ENCODE measurements at places on chromosomes 1 and 21.

DNA sequence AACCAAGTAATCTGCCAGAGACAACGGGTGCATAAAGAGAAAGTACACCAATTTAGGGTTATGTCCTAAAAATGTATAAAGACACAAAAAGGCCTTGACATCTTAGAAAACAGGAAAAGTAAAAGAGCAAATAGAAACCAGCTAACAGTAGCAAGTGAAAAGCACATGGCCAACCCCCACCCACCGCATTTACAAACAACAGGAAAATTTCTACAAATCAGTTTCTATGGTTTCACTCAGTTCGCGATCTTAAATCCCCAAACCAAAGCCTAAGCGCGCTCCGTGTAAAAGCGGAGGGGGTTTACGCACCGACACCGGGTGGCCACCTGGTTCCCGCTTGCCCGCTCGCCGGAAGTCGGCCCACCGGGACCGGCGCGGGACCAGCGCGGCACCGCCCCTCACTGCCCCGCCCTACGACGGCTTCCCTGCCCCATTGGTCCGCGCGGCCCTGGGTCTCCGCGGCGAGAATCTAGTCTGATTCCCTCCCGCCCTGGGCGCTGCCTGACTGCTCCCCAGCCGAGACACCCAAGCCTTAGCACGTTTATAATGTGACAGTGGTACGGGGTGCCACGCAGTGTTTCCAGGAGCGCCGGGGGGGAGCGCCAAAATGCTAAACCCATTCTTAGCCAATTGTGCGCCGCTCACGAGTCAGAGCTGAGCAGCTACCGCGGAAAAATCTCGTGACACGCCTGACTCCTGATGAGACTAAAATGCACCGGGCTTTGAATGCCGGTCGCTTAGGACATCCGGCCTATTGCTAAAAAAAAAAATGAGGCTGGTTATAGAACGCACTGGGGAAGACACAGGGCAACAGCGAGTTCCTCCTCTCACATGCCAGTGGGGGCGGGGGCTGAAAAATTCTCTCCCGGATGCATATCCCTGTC, at the start of gene GART:
GART (minus strand) TSS at position 362 of the 884 bp plus-strand sequence. CDS start 2,802 bp downstream, outside the sequence.
- DNase-seq: peak; percentile 37

- peak; percentile 87 for DNase-seq
Observed at GRCh38 chr1:231827337-231828105, 200.9 kb downstream of the DISC1 start.

DNA sequence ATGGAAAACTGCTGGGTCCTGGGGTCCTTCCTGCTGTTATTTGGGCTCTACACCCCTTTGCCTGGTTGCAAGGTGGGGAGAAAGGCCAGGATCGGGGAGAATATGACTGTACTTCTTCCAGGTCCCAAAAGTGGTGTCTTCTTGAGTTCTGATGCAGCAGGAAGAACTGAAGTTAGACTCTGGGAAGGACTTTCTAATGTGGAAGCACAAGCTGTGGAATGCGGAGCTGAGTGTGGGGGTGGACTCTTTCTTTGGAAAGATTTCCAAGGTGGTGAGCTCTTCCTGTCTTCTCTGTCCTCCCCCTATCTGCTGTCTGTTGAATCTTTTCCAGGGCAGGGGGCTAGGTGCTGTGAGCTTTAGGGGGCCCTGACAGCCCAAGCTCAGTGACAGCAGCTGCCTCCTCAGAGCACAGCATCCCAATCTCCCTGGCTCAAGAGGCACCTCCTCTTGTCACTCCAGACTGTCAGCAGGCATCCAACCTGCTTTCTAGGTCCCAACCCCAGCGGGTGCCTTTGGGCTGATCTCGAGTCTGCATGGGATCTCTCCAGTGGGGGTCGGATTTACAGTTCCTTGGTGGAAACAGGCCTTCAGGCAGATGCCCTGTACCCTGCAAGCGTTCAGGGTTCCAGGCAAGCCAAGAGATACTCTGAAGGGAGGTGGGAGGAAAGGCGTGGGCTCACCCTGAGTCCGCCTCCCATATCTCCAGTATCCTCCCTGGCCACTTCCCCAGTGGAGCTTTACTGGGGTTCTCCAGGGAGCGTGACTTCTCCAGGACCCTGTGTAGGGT, 23.2 kb downstream of the ADORA1 start:
- no peak for DNase-seq

- DNase-seq: no peak
Observed at GRCh38 chr1:21669258-21670058, at the start of gene RAP1GAP. Gene RAP1GAP (minus strand): TSS chr1:21669357. CDS start chr1:21620032, 49,325 bp downstream.

DNA sequence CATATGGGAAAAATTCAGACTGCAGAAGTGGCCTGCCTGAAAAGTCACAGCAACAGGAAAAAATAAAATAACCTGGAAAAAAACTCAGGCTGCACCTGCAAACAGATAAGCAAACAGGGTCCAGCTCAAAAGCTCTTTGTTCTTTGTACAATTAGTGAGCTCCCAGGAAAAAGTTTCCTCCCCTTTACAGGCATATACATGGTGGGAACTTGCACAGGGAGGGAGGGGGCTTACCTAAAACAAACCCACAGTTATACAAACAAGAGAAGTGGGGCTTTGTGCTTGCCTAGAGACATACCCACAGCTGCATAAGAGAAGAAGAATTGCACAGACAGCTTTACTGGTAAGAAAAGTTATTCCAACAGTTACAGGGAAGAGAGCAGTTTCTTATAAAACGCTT, 31.7 kb upstream of the COG2 start:
- no peak for DNase-seq

DNA sequence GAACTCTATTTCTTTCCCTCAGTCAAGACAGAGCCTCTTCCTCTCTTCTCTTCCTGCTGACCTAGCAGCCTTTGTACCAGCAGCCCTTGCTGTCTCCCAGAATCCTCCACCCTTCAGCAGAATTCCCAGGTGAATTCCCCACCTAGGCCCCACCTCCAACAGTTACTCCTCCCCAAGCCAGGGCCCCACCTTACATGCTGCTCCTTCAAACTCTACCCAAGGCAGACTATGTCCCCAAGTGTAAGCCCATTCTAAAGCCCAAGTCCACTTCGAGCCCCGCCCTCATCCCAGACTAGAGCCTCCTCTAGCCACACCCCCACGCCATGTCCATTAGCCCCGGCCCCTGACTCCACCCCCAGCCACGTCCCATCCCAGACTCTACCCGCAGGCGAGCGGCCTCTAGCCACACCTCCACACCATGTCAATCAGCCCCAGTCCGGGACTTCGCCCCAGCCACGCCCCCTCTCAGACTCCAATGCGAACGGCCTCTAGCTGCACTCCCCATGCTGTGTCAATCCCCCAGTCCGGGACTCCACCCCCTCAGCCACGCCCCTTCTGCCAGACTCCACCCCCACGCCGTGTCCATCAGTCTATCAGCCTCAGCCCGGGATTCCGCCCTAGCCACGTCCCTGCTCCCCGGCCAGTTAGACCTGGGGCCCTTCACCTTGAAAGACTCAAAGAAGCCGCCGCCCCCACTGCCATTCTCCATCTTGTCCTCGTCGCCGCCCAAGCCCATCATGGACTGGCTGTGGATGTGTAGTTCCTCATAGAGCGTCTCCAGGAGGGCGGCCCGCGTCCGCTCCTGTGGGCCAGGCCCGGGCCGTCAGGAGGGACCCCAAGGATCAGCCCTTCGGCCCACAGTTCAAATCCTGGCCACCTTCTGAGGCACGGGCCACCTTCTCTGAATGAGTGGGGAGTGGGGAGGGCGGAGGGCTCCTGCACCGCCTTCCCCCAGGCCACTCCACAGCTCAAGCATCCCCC, 61.3 kb downstream of the RAP1GAP start:
- peak; percentile 37 for DNase-seq

GRCh38 chr1:199944986-199945385, 82.5 kb upstream of the NR5A2 start:
- no peak for DNase-seq

DNA sequence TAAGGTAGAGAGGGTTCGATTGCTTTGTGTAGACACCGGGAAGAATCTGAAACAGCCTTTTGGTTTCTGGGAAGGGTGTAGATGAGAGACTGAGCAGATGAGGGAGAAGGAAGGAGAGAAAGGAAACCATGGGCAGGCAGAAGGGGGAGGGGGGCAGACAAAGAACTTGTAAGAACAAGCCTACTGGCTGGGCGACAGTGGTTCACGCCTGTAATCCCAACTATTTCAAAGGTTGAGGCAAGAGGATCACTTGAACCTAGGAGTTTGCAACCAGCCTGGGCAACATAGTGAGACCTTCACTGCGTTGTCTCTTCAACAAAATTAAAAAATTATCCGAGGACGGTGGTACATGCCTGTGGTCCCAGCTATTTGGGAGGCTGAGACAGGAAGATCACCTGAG, 106.2 kb downstream of the TM2D1 start:
- DNase-seq: no peak

DNA sequence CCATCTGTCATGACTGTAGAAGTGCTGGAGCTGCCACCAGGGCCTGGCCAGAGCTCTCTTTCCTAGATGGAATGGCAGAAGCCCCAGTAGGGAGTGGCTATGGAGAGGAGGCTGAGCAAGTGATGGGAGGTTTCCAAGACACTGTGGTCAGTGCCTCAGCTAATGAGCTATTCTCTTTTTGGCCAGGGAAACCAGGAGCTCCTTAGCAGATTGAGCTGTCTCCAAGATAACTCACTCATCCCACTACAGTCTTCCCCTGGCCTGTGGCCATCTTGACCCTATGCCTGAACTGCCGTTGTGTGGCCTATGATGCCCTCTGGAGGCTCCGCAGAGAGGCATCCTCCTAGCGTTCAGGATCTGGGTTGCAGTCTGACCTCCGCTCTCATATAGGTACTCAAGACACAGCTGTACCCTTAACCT, 60.5 kb downstream of the ERI3 start:
- peak; percentile 33 for DNase-seq

- no peak for DNase-seq
Observed at GRCh38 chr1:26364956-26365355, 7.6 kb downstream of the ZNF683 start.

DNA sequence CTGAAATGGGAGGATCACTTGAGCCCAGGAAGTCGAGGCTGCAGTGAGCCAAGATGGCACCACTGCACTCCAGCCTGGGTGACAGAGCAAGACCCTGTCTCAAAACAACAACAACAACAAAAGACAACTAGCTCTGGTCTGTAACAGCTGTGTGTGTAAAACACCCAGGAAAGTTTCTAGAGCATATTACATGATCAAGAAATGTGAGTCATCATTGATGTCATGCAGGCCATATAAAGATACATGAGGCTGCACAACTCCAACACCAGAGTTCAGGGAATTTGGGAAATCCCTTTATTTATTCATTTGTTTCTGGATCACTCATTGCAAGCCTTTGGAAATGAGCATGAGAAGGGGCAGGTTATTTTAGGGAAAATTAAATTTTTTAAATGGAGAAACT, 50.3 kb upstream of the CTPS1 start:
- no peak for DNase-seq

DNA sequence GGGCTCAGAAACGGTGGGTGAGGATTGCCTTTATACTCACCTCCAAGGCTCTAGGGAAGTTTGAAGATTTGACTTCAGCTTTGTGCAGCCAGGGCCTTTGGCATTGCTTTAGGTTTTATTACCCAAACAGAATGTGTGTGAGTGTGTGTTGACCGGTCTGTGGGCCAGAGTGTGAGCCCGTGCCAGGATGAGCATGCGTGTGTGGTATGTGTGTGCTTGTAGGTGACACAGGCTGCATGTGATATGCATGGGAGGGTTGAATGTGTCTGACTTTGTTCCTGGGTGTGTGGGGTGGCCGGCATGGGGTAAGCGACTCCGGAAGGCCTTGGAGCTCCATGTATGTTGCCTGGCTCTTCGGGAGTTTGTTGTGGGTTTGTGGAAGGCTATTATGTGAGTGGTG, 160.5 kb downstream of the FOXD2 start:
- DNase-seq: no peak

- DNase-seq: peak; percentile 94
Observed at GRCh38 chr1:240234485-240235210, 143.0 kb downstream of the FMN2 start.

DNA sequence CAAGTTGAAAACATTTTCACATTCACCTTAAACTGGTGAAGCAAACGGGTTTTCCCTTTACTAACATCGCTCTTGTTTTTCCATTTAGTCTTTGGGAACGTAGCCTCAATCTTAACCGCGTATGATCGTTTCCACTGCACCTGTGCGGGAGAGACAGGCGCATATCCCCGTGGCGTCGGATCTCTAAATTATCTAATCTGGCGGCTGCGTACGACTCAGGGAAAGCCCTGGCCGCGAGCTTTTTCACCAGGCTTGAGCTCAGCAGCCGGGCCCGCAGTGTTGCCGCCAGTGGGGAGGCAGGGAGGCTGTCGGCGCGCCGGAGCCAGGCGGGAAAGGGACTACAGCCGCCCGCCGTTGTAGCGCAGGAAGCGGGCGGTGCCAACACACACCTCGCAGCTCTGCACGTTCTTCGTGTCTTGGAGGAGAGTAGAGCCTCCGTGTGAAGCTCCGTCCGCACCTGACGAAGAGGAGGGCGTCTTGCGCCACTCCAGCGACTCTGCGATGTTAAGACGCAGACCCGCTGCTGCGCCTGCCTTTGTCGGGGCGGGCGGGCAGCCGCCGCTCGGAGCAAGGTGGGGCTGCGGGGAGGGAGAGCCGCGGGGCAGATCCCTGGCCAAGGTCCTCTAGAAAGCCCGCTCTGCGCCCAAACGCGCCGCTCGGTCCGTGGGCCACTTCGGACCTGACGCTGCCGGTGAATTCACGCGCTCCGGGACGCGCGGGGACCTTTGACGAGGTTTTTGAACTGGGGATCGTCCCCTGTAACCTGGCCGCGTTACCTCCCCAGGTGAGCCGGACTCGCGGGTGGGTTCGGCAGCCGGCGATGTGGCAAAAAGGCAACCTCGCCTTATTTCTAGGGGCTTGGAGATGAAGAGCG, 18.5 kb upstream of the TBX15 start:
- no peak for DNase-seq
